ENCODE measurements at places on chromosomes 6 and 20.

- no peak for DNase-seq
Measured at GRCh38 chr6:35341557-35341956, 801 bp upstream of the PPARD start.

DNA sequence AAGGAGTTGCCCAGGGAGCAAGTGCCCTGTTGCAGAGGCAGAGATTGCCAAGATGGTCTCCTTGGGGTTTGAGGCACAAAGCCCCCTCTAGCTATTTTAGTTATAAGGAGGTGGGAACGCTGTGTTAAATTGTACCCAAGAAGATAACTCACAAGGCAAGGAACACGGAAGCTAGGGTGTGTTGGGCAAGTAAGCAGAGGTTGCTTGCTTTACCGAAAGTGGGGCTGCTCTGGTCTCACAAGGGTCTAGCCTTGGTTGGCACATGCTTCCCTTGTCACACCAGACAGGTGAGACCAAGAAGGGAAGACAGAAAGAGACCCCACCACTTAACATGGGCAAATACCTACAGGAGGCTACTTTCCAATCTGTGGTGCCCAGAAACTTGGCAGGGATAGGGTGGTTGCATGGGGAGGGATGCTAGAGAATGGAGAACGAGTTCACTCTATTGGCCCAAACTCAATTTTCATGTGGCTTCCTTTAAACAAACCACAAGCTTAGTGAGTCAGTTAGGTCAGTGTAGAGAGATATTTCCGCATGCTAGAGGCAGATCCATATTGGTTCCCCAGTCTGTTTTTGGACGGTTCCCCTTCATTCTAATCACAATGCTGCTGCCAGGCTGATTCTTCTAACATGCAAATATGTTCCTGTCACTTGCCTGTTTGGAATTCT lies 42.4 kb downstream of the PLAGL1 start:
- DNase-seq = no peak

- DNase-seq = peak; percentile 5
Measured at GRCh38 chr6:25477006-25477590, 174.9 kb upstream of the SCGN start.

DNA sequence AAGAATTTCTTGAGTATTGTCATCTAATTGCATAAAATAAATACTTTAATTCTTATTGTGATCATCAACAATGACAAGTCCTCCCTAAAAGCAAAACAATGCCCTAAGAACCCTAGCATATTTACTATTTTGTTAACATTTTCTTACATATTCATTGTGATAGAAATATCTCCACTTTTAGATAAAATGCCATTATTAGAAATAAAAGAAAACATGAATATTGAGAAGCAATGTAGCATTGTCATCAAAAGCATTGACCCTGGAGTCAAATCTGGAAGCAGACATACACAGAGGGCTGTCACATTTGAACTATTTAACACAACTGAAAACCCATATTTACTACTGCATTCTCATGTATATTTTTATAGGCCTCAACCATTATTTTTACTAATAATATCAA lies 257.7 kb downstream of the SYNE1 start:
- DNase-seq = no peak
